ENCODE measurements at places on chromosomes 4 and X.

DNA sequence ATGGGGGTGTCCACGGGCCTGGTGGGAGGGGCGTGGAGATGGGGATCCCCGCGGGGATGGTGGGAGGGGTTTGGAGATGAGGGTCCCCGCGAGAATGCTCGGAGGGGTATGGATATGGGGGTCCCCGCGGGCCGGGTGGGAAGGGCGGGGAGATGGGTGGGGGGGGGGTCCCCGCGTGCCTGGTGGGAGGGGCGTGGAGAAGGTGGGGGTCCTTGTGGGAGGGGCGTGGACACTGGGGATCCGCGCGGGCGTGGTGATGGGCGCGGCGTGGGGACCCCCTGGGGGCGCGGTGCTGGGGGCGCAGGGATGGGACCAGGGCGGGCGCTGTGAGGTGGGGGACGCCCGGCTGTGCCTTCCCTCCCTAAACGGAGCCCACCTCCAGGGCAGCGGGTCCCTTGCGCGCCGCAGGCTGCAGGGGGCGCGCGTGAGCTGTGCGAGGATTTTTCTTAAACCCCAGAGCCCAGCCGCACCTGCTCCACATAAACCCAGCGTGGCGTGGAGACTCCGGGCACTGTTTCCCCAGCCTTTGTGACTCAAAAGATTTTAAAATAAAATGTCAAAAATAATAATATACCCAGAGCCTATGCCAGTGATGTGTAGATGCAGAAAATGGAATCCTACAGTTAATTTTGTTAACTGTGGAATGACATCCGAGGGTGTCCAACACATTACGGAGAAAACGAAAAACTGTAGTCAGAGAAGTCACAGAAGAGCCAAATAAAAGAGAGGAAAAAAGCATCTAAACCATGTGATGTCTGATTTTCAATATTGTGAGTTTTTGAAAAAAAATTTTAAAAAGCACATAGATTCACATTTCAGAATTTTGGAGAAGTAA is 1.5 kb upstream of the ASMTL start:
- no peak for DNase-seq

GRCh38 chr4:4564522-4564921 is 22.7 kb upstream of the STX18 start:
- DNase-seq: no peak

DNA sequence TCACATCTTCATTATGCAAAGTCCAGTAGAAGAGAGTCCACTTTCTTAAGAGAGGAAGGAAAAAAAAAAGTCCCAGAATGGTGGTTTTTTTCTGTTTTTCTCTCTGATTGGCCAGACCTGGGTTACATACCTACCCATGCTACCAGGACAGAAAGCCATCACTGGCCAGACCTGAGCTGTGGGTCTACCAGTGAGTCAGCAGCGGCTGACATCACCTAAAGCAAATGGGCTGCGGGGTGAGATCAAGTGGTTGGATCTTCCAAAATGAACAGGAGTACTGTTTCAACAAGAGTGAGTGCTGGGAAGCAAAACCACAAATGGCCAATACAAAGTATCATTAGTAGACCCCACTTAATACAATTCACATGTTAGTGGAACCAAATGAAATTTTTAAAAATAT is 1.6 kb upstream of the NDST3 start:
- no peak for DNase-seq

GRCh38 chr4:90146306-90146705 is 19.1 kb downstream of the CCSER1 start:
- DNase-seq: no peak

DNA sequence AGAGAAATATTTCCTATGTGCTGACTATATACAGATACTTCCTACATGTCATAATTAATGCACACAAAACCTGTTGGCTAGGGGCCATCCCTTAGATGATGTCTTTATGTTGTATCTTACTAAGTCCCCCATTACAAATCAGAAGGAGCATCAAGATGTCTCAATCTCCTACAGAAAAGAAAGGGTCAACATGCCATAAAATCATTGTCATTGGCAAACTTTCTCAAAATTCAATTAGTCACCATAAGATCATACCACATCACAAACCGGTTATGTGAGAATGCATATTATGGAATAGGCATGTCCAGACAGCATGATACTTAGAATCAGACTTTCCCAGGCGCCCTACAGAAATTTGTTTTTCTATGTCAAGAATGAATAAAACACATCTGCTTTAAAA is 175.2 kb upstream of the TET2 start:
- DNase-seq: no peak

DNA sequence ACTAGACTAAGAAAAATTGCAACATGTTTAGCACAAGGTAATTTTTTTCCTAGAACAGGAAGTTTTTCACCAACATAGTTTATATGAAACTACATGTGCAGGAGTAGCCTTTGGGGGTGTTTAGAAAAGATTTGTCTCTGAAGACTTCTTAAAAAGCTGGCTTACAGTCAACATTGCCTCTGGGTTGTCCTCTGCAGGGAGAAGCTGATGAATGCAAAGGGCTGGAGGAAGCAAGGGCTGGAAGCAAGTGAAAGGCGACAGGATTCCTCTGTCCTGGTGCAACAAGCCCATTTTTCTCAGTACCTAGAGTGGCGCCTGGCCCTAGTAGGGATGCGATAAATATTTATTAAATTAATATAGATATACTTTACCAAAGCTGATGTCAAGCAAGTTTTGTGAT is 180.3 kb upstream of the LCORL start:
- no peak for DNase-seq

- DNase-seq: no peak
These were observed 34.3 kb downstream of the OR13H1 start for GRCh38 chrX:131577999-131578734.

DNA sequence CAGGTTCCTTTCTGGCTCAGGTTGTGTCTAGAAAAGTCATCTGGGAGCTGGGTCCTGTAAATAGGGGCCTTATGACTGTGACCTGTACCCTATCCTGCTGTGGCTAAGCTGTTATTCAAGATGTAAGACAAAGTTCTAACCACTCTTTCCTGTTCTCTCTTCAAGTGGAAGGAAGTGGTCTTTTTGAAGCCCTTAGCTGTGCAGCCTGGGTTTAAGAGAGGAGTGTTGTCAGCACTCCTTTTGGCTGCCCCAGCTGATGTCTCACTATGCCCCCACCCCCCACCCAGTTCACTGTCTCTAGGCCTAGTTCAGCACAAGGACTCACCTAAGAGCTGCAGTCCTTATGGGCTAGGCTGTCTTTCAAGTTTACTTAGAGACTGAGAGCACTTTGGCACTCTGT is 1069.5 kb downstream of the FAM133A start:
- no peak for DNase-seq

GRCh38 chr4:65383589-65384305 is 286.5 kb downstream of the EPHA5 start:
- DNase-seq: no peak

DNA sequence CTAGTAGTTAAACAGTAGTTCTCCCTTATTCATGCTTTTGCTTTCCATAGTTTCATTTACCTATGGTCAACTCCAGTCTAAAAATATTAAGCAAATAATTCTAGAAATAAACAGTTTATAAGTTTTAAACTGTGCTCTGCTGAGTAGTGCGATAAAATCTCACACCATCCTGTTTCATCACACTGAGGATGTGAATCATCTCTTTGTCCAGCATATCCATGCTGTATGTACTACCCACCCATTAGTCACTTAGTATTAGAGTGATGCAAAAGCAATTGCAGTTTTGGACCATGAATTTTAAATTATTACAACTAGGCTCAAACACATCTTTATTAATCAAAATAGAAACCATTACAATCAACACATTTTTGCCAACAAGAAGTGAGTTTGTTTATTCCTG is 187.4 kb downstream of the TEX13C start:
- DNase-seq: no peak

- no peak for DNase-seq
These were observed 9.1 kb downstream of the USP51 start for GRCh38 chrX:55480390-55481062.

DNA sequence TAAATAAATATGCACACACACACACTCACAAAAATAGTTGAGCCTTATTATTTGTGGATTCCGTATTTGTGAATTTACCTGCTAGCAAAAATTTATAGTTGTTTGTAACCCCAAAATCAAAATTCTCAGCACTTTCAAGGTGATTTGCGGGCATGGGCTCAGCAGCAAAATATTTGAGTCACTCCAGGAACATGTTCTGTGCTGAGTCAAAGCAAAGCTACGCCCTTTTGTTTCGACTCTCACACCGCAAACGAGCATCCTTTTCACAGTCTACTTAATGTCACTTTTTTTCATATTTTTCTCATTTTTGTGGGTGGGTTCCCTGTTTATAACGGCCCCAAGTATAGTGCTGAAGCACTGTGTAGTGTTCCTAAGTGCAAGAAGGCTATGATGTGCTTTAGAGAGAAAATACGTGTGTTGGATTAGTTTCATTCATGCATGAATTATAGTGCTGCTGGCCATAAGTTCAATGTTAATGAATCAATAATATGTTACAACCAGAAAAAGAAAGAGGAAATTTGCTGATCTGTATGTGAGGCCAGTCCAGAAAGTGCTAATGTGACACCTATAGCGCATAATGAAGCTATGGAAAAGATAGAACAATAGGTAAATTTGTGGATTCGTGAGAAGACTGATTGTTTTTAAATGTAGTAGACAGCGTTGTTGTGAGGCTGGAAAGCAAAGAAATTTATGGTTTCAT is 723.2 kb upstream of the AGA start:
- DNase-seq: no peak

- DNase-seq: no peak
These were observed 396.8 kb upstream of the GRIA3 start for GRCh38 chrX:122787231-122787630.

DNA sequence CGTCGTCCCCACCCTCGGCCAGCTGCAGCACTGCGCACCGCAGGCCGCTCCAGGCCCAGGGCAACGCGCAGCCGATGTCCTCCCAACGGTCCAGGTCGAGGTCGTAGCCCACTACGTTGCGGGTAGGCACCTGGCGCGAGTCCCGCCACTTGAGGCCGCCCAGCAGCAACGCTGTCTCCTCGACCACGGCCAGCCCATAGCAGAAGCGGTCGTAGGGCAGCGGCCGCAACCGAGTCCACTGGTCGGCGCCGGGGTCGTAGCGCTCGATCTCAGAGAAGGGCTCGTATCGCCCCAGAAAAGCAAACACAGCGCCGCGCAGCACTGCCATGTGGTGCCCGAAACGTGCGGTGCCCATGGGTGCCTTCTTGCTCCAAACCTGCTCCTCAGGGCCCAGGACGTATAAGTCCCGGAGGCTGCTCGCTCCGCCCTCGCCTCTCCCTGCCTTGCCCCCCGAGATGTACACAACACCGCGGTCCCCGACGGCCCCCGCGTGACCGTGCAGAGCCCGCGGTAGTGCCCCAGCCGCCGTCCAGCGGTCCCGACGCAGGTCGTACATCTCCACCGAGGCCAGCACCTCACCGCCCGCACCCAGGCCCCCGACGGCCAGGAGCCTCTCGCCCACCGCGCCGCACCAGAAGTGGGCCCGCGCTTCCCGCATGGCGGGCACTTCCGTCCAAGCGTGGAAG is 2.1 kb downstream of the KLHL34 start:
- no peak for DNase-seq

DNA sequence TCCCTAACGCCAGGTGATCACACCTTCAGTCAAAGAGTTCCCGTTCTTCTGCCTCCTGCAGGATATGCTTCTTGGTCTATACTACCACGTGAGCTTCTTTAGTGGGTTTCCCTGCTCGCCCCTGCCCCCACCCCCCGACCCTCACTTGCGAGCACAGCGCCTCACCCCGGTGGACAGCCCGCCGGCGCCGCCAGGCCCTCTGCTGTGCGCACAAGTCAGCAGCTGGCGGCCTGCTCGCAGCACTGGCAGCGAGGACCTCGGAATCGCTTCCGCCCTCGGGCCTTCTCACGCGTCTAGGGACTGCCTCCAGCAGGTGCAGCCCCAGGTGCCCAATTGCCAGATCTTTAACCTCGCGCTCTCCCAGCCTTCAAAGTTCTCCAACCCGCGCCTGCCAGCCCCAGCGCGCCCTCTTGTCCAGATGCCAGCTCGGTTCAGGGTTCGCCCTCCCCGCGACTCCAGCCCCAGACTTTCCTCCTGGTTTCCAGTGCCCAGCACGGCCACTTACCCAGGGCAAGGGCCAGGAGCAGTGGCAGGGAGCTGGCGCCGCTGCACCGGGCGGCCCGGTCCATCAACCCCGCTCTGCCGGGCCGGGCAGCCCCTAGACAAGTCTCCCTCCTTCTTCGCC is 454 bp downstream of the BTC start:
- no peak for DNase-seq

GRCh38 chrX:34656467-34656841 is 631 bp downstream of the TMEM47 start:
- DNase-seq: no peak

DNA sequence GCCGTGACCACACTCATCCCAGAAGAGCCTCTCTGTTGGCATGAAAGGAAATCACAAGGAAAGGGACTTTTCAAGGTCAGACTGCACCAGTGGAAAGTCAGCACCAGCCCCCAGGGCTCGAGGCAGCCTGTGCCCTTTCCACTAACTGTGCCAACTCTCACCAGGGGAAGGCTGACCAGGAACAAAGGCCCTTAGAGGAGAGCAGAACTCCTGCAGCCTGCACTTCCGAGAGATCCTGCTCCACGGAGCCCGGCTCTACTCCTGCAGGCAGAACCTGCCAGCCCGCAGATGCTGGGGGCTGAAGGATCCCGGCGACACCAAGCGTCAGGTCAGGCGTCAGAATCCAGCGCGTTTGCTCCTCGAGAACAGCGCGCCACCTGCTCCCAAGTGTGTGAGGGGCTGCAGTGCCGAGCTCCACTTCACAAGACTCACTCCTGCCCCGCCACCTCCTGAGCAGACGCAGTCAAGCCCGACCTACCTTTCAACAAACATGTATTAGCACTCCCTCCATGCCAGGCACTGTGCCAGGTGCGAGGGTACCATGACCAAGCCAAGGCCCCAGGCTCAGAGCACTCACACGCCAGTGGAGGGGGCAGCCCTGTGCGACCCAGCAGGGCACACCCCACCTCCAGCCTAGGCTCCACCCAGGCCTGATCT is 13.6 kb upstream of the HELT start:
- DNase-seq: no peak

DNA sequence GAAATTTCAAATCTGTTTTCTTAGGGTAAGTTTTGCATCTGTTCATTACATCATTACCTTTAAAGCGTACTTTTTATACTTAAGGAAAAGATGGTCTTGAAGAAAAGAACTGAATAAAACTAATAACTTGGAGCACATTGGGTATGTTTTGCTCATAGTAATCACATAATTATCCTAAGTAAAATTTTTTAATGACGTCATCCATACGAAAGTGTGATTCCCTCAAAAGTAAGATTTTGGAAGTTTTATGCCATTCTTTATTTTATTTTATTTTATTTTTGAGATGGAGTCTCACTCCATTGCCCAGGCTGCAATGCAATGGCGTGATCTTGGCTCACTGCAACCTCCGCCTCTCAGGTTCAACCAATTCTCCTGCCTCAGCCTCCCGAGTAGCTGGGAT is 1516.6 kb upstream of the TENM3 start:
- no peak for DNase-seq

Measured in cerebellar nuclear complex (tissue), 1 donor.